Myocyte (in vitro differentiated cells): ENCODE measurements at places on chromosomes 6 and 20. TPM values are rescaled to one million over a fixed set of nuclear protein-coding genes. Genes with fewer than 3 reads are reported as not detected.
A peak's percentile ranks its signal among the peaks of the same experiment; 100 is the strongest.

GRCh38 chr6:162140251-162140852, 587.2 kb downstream of the PRKN start:
- DNase-seq: no peak

GRCh38 chr6:46688117-46688965, 656 bp downstream of the TDRD6 start:
- DNase-seq: no peak

DNA sequence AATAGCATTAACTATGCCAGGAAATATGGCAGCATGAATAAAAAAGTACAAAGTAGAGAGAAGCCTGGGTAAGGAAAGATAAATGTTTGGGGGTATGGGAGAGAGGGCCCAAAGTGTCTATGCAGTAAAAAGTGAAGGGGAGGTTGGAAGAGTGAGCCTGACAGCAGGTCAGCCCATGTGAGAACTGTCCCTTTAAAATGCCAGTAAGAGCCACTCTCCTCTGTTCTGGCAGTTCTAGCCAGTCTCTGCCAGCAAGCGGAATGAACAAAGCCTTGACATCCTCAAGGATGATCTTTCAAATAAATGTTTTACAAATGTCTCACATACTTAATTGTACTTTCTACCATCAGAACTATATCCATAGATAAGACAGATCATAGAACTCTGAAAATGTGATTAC, 164.5 kb downstream of the DST start:
- no peak for DNase-seq

Gene MRS2
- total RNA-seq: 27.9 and 28.1 TPM in 2 replicates

Gene NFYA
- 17.2 and 20.9 TPM in 2 replicates for total RNA-seq

Gene SEL1L2
- total RNA-seq: not detected in 2 replicates

DNA sequence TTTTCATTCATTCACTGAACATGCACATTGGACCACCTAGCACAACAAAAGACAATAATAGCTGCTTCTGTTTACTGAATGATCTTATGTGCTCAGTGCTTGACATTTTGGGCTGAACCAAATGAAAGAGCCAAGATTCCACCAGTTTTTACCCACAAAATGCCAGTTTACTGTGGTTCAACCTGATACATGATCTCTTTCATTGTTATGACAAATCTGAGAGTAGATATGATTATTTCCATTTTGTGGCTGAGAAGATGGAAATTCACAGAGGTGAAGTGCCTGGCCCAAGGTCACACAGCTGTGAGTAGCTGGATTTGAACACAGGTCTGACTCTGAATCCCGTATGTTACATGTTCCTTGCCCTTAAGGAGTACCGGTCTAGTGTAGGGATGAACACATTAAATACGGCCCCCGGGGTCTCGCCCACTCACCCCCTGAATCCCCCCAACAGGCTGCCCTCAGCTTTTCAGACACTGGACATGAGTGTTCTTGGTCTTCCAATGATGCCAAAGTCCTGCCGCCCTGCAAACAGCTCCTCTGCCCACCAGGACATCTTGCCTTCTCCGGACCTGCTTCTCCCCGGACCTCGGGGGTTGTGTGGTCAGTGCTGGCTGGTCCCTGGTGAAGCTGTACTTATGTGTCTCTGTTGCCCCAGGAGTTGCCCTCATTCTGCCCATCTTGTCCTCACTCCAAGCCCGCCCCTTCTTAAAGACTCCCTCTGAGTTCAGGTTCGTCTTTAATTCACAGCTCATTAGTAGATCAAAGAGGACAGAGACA, 58.6 kb upstream of the SLC32A1 start:
- no peak for DNase-seq

- no peak for DNase-seq
These were observed 144.8 kb downstream of the TBC1D7 start for GRCh38 chr6:13183415-13184088.

DNA sequence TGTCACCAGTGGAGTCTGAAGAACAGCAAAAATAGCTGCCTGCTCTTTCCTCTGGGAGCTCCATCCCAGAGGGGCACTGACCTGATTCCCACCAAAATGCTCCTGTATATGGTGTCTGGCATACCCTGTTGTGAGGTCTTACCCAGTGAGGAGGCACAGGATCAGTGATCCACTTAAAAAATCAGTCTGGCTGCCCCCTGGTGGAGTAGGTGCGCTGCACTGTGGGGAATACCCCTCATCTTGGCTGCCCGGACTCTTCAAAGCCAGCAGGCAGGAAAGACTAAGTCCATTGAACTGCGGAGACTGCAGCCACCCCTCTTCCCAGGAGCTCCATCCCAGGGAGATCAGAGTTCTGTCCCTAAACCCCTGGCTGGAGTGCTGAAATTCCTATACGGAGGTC, 230.9 kb upstream of the HTR1E start:
- DNase-seq: no peak

Gene ZBTB9
- 3.6 and 5.2 TPM in 2 replicates for total RNA-seq

- DNase-seq: no peak
These were observed 27.3 kb upstream of the TAGAP start for GRCh38 chr6:159071843-159072769.

Gene DDAH2
- total RNA-seq: 120 and 142 TPM in 2 replicates

- no peak for DNase-seq
These were observed 12.9 kb downstream of the BTN2A1 start for GRCh38 chr6:26470643-26471042.

GRCh38 chr20:8782804-8783203, 286.1 kb upstream of the PLCB4 start:
- peak; percentile 69 for DNase-seq

DNA sequence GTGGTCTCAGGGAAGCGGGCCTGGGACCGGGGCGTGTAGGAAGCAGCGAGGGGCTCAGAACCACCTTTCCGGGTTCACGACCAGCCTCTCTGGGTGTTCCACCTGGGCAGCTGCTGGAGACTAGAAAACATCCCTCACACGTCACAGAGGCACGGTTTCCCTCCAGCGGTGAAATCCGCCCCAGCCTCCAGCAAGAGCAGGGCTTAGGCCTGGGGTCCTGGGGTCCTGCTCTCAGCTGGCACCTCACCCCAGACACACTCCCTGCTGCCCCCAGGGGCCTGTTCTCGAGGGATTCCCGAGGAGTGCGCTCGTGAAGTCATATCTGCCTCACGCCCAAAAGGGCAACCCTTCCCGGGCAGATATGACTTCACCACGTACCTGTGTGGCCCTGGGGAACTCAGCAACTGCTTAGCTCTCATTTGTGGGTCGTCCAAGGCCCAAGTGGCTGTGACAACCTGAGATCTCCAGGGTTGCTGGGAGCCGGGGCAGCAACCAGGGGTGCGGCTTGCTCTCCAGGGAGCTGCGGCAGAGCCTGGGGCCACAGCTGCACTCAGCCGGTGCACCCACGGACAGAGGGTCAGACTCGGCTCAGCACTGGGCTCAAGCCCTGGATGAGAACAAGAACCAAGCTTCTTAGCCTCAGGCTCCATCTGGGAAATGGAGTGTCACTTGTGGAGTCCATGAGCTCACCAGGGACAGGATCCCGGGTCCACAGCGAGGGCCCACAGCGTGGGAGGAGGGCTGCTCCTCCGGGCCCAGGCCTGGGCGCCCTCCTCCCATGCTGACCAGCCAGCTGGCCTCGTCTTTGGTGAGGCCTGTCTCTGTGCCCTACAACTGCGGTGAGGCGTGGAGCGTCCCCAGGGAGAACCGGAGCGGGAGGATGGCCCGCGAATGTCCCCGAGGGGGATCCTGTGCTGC, 661 bp downstream of the FNDC11 start:
- DNase-seq: no peak

GRCh38 chr6:142444881-142445301, 143.1 kb downstream of the ADGRG6 start:
- no peak for DNase-seq

Gene POM121L2
- total RNA-seq: not detected in 2 replicates

- peak; percentile 20 for DNase-seq
These were observed 603.9 kb downstream of the HDGFL1 start for GRCh38 chr6:23173234-23173633.

- no peak for DNase-seq
These were observed 72.7 kb upstream of the NOX3 start for GRCh38 chr6:155528335-155528734.

Gene FLRT3
- 5.8 and 6.7 TPM in 2 replicates for total RNA-seq

Gene CRISP3
- total RNA-seq: not detected in 2 replicates

Gene HLA-DPA1
- 0.27 and 0.68 TPM in 2 replicates for total RNA-seq

- no peak for DNase-seq
These were observed 3.8 kb downstream of the NCOA7 start for GRCh38 chr6:125794342-125795137.

Gene C20orf144
- 0.24 TPM in 1 of 2 replicates, not detected in the other for total RNA-seq

Gene SLC17A5
- total RNA-seq: 33.4 and 50.5 TPM in 2 replicates

Gene EEF1A2
- total RNA-seq: 456 and 555 TPM in 2 replicates

- DNase-seq: no peak
These were observed 106.3 kb downstream of the STXBP5 start for GRCh38 chr6:147310521-147310920.

DNA sequence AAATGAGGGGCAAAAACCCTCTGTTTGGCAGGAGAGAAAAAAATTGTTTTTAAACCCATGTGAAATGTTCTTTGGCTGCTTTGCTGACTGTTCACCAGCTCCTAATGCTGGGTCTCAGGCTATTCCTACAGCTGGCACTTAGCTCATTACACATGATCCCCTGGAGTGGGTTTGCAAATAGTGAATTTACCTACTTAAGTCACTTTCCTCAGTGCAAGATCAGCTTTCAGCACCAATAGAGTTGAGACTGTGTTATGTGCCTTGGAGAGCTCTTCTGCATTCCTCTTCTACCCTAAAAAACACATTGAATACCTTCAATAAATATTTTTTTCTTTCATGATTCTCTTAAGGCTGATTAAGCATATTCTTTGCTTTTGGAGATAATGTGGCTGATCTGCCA, 58.4 kb upstream of the PRDM1 start:
- no peak for DNase-seq

GRCh38 chr20:775679-776135, 7.4 kb upstream of the SLC52A3 start:
- no peak for DNase-seq

- DNase-seq: peak; percentile 24
These were observed 145.6 kb upstream of the MANEA start for GRCh38 chr6:95431637-95432228.

Gene FILIP1
- 41.5 and 46.7 TPM in 2 replicates for total RNA-seq

DNA sequence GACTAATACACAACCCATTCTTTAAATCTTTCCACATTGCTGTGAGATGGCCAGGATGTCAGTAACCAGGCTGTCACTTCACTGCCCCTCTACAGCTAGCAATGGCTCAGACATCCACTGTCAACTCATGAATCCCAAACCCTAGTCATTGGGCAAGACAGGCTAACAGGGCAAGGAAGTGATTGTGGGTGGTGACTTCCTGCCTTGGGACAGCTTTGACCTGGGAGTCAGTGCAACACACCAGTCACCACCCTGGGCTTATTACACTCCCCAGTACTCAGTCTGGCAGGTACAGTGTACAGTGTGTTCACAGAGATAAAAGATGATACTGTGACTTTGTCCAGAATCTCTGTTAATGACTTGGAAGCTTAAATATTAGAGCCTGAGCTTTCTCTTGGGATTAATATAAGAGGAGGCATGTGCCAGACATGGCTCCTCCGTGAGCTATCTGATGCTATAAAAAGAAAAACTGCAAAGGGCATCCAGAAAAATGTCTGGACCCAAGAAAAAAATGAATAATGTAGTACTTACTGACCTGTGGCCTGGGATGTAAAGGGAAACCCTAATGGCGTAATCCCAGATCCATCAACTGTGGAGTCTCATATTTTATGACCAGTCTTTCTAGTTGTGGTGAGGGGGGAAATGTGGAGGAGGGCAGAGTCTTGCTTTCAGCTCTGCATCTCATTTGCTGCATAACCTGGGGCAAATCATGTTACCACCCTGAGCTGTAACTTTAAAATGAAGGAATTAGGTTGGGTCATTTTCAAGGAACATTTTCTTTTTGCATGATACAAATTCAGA, 244.4 kb downstream of the SLC24A3 start:
- no peak for DNase-seq

Gene ARFGAP1
- 83.8 and 96.3 TPM in 2 replicates for total RNA-seq

- no peak for DNase-seq
These were observed 353.1 kb downstream of the CD83 start for GRCh38 chr6:14470671-14471070.

GRCh38 chr6:32949113-32949512, 3.8 kb downstream of the HLA-DMA start:
- DNase-seq: no peak

DNA sequence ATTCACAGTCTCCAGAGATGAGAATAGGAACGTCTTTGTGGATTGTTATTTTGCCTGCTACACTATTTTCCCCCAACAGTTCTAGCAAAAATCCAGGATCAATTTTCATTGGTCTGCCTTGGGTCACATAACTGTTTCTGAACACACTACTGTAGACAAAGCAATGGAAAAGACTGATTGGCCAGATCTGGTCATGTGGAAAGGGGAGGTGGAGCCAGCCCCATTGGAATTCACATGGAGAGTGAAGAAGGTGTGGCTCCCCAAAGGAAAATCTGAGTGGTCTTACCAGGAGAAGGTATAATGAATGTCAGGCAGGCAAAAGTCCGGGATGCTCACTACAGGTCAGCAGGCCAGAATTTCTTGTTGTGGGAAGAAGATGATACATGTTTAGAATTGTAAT, 9.5 kb upstream of the TP53RK start:
- DNase-seq: no peak

- no peak for DNase-seq
These were observed 6.2 kb upstream of the DDX43 start for GRCh38 chr6:73388433-73388799.

DNA sequence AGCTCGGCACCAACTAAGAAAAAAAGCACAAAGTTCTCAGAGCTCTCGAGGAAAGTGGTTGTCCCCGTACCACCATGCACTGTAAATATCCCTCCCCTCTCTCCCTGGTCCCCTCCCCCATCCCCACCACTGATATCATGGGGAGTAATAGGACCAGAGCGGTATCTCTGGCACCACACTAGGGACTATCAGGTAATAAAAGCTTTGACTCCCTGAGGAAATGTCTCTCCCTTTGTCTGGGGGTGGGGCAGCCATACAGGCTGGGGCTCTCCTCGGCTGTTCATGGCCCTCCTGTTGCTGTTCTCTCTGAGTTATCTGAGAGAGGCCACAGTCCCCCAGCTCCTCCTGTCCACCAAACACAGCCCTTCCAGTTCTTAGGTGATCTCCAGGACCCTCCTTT, 5.0 kb upstream of the GNRH2 start:
- DNase-seq: no peak

Gene SRMS
- total RNA-seq: not detected in 2 replicates

DNA sequence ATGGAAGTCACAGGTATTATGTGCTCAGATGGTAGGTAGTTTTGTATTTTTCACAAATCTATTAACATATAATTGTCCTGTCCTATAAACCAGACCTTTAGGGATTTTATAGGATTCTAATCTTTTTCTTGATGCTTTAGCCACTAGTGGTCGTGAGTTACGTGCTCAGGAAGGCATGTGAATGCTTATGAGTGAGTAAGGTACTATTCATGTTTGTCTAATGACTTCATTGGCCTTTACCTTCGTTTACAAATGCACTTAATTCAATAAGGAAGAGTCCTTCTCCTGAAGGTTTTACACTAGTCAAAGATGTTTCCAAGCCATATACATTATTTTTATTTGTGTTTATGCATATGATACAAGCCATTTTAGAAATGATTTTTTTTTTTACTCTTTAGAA, 23.0 kb downstream of the PACRG start:
- no peak for DNase-seq

DNA sequence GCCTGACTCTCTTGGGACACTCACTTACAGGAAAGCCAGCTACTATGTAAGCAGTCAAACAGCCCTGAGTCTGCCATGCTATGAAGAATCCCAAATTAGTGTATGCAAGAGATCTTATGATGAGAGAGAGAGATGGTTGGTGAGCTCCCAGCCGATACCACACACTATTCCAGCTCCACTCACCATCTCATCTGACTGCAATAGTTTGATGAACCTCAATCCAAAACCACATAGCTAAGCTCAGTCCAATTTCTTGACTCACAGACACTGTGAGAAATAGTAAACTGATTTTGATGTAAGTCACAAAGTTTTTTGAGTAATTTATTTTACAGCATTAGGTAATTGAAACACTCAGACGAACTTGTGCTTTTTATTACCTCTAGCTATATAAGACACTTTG, 441.4 kb downstream of the COL12A1 start:
- DNase-seq: no peak

Gene TRIM31
- total RNA-seq: not detected in 2 replicates
